ENCODE measurements at places on chromosomes 2 and 18.

DNA sequence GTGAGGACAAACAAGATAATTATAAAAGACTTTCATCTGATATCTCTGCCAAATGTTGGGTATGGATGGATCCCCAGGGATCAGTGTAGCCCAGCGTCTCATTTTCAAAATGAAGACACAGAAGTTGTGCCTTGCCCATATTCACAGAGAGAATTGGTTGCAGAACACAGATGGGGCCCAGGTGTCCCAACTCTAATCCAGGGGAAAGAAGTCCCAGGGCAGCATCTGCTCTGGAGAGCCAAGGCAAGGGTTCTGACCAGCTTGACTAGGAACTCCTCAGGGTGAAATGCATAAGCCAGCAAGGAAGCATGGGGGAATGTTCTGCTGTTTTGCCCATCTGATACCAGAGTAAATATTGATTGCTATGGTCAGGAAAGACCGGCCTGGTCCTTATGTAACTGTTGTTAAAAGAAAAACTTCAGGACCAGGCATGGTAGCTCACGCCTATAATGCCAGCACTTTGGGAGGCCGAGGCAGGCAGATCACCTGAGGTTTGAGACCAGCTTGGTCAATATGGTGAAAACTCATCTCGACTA lies 68.7 kb upstream of the CABLES1 start:
- no peak for DNase-seq

DNA sequence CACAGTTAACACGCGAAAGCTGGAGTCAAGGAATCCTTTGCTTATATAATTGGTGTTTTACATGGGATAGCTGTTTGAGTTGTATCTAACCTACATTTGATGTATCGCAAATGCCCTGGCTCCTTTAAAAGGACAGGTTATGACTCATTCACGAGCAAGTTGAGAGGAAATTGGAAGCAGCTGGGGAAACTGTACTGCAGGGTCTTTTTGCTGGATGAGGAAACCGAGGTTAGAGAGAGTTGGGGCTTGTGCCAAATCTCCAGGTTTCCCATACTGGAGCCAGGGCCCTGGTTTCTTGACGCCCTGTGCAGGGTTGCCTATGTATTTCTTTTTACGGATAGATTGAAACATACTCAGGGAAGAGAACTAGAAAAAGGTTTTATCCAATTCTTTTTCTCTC lies 60.0 kb upstream of the SPTBN1 start:
- DNase-seq, result no peak

DNA sequence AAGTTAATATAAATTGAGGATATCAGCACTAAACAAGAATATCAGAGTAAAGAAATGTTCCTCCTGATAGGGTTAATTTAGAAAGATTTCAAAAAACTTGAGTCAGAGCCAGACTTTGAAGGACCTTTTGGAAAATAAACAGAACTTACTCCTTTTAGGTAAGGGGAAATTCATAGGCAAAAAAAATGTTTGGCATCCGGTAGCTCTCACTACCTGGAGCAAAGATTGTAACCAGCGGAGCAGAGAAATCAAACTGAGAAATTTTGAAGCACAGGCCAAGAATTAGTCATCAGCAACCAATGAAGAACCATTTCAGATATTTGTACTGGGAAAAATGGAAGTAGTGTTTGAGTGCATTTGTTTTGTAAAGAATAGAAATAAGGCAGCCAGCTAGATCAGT lies 113.0 kb downstream of the ICA1L start:
- DNase-seq, result no peak

DNA sequence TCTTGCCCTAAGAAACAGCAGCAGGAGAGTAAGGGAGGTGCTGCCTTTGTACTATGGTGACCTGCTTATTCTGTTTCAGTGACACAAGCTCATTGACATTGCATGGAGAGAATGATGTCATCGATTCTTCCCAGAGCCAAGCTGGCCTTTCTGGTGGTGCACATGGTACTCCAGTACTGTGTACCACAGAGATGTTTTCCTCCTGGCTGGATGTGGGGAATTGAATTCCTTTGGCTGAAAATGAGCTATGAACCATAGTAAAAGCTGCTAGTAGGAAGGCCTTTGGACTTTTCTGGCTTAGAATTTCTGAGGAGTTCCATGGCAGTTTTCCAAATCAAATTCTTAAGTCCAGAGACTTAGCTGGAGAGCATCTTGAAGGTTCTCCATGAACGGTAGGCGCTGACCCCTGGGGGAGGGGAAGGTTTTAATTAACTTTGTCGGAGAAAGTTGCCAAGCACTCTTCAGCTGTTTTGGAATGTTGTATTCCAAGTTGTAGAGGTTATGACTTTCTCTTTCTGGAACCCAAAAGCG lies 17.1 kb upstream of the B3GNT2 start:
- DNase-seq, result no peak

- DNase-seq, result no peak
Measured at GRCh38 chr2:30784682-30785081, 22.6 kb downstream of the CAPN13 start.

- no peak for DNase-seq
Measured at GRCh38 chr2:66851449-66851872, 416.5 kb downstream of the MEIS1 start.

- DNase-seq, result peak; percentile 54
Measured at GRCh38 chr2:96267159-96267971, 1.3 kb downstream of the CIAO1 start.

DNA sequence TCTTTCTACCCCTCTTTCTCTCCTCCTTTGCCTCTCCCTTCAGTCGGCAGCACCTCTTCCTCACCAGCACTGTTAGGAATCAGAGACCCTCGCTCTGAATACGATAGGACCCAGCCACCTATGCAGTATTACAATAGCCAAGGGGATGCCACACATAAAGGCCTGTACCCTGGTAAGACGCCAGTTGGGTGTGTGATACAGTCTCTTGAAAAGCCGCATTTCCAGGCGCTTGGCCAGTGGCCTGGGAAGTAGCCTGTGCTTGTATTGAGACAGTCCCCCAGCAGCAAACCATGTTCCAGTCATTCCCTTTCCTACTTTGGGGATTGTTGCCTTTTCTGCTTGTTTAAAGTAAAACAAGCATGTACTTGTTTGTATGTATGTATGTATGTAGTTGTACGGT lies 118.4 kb upstream of the DAPL1 start:
- DNase-seq, result no peak

- DNase-seq, result no peak
Measured at GRCh38 chr2:101293544-101293943, 15.0 kb downstream of the RNF149 start.

DNA sequence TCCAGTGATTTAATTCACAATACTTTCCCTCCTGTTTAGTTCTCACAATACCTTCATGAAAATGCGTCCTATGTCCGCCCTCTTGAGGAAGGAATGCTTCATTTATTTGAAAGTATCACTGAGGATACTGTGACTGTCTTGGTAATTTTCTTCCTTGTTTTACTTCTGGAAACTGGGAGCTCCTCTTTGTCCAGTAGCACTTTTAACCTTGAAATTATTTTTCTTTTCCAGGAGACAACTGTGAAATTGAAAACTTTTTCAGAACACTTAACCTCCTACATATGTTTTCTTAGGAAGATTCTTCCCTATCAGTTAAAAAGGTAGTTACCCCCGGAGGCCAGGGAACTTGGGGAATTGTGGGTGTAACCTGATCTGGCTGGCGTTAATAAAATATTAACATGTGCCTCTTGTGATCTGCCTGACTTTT lies 58.9 kb upstream of the STON1 start:
- no peak for DNase-seq

DNA sequence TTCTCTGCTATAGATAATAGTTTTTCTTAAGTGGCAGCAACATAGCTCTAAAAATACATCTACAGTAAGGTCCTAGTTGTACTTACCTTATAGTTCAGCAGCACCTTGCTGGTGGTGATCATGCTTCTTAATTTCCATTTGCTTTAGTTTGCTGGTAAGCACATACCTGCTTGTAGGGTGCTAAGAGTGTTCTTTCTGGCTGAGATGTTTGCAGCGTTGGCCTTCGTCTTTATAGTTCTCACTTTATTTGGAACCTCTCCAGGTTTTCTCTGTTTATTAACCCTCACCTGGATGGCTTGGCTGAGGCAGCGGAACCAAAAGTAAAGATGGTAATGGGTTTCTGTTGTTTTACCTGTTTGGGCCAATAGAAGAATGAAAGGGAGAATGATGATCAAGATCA lies 123.6 kb upstream of the EFEMP1 start:
- no peak for DNase-seq

DNA sequence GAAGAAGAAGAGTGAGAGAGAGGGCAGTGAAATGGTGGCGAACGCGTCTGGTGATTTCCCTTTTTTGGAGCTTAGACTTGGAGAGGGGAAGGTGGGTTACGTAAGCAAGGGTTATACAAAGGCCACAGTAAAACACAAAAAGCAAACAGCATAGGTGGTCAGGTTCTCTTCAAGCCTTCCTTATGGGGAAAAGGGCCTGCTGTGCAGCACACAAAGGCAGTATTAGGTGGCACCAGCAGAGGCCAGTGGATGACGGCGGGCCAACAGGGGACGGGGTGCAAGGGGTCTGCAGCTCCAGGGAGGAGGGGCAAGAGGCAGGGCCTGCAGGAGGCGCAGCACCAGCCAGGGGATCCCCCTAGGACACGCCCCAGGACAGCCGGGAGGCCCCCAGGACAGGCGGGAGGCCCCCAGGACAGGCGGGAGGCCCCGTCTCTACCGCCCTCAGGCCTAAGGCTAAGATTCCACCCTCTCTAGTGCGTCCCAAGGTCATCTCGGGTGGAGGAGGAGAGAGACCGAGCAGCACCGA lies 32.6 kb upstream of the NPC1 start:
- DNase-seq, result no peak

GRCh38 chr2:231557571-231558217 lies 27.4 kb upstream of the NMUR1 start:
- DNase-seq, result peak; percentile 40

DNA sequence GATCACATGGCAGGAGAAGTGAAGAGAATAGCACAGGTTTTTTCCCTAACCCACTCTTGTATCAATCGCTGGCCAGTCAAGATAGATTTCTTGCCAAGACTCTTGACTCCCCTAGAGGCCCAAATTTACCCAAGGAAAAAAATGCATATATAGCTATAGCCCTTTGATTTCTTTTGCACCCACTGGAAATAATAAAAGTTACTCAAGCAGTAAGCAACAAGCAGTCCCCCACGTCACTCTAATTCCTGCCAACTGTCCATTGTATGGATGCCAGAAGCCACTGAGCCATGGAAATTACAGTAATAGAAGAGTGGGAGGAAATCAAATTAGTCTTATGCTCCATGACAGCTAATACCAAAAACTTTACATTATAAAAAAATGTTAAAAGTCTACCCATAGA lies 125.3 kb upstream of the SLC39A10 start:
- DNase-seq, result no peak

All from stimulated activated CD4-positive, alpha-beta T cell treated with anti-CD3 and anti-CD28 coated beads, TNF-alpha, amount 100 ng/mL, for 48 hours (primary cell).